ENCODE measurements at places on chromosomes 1 and 21. TPM values are rescaled to one million over a fixed set of nuclear protein-coding genes. Genes with fewer than 3 reads are reported as not detected.

DNA sequence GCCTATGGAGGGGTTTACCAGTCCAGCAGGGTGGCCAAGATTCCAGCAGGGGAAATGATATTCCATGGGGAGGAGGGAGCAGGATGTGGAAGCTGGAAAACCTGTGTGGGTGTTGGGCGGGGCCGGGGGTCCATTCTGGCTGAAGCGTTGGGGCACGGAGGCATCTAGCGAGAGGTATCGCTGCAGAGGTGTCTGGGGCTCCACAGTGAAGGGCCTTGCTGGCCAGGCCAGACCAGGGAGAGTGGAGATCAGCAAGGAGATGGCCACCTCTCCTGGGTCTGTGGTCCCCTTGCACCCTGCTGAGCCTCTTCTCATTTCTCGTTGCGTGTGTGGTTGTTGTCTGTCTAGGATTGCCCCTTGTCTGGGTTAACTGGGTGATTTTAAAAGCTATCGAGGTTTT is 6.2 kb downstream of the COQ8A start:
- no peak for DNase-seq

Gene LCE2A
- not detected for polyA plus RNA-seq

Gene HHAT
- 3.9 TPM for polyA plus RNA-seq

- no peak for DNase-seq
Observed at GRCh38 chr1:54405898-54406293, 298 bp downstream of the SSBP3 start.

- DNase-seq, result peak; percentile 94
Observed at GRCh38 chr1:53145942-53146708, 3.7 kb upstream of the SLC1A7 start.

DNA sequence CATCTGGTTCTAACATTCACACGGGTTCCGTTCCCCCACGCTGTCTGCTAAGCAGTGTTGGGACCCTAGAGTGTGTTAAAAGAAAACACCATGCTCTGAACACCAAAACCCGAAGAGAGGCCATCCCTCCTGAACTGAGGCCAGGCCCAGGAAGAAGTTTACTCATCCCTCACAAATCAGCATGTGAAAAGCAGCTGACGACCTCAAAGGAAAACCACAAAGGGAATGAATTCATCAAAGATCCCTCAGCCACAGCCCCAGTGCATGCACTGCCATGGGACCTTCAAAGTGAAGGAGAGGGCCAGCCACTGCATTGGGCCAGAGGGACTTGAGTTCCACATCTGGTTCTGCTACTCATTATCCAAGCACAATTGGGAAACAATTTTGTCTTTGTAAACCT is 7.0 kb upstream of the PSEN2 start:
- no peak for DNase-seq

Gene AMY1C
- polyA plus RNA-seq, result not detected

DNA sequence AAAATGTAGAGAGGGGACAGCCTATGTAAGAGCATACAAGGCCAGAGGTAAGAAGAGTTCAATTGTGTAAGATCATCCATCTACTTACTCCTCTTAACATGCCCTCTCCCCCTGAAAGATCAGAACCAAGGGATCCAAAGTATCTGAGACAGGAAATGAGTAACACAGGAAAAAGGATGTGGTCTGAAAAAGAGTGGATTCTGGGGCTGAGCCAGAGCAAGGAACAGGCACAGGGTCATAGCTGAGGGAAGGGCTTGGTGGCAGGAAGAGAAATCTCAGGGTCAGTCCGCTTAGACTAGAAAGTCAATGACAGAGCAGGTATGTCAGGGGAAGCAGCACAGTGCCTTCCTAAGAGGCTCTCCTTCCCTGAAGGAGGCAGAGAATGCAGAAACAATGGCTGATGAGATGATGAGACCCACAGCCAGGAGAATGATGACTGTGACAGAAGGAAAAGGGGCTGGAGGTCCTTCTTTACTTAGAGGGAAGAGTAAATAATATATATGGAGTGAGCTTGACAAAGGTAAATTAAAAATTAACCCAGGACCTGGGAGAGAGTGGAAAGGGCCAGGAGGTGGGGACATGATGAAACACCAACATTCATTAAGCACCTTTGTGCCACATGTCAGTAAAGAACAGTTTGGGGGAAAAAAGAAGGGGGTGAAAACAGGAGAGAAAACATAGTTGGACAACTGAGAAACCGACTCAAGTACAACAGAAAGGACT is 26.2 kb upstream of the A3GALT2 start:
- DNase-seq, result peak; percentile 65

GRCh38 chr1:61743716-61744580 is 1.7 kb downstream of the PATJ start:
- DNase-seq, result peak; percentile 8

- DNase-seq, result no peak
Observed at GRCh38 chr1:38929476-38929875, 12.2 kb downstream of the RHBDL2 start.

DNA sequence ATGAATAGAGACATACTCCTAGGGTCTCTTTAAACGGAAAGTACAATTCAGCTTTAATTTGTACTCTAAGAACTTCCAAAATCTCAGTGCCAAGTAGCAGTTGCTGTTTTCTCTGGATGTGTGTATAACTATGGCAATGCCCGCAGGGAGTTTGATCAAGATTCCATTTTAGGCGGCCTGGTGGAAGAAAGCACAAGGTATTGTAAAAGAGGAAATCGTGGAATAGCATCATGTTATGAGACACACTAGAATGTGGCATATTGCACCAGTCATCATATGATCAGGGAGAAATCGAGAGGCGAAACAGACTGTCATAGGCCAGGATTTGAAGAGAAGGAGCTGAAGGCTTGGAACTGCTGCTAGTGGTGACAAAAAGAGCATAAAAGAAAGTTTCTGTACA is 316.2 kb upstream of the FMN2 start:
- DNase-seq, result no peak

DNA sequence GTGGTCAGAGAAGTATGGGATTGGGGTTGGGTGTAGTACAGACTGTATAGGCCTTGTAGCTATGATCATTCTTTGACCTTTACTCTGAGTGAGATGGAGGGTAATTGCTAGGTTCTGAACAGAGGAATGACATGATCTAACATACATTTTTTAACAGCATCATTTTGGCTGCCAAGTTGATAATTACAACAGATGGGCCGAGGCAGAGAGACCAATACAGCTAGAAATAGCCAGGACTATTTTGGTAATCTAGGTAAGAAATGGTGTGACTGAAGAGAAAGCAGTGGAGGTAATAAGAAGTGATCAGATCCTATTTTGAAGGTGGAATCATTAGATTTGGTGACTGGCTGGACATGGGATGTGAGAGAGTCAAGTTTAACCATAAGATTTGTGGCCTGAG is 43.5 kb downstream of the RPAP2 start:
- DNase-seq, result no peak

- DNase-seq, result no peak
Observed at GRCh38 chr1:61261595-61261994, 179.2 kb downstream of the NFIA start.

GRCh38 chr1:73500154-73500553 is 697.8 kb downstream of the LRRIQ3 start:
- no peak for DNase-seq

Gene CFHR3
- polyA plus RNA-seq, result 1.7 TPM

Gene TENT5C
- 2.4 TPM for polyA plus RNA-seq

All from hepatocyte (in vitro differentiated cells).